MM.1S (cell line): ENCODE measurements at places on chromosomes 2 and 18.
A peak's percentile ranks its signal among the peaks of the same experiment; 100 is the strongest.

DNA sequence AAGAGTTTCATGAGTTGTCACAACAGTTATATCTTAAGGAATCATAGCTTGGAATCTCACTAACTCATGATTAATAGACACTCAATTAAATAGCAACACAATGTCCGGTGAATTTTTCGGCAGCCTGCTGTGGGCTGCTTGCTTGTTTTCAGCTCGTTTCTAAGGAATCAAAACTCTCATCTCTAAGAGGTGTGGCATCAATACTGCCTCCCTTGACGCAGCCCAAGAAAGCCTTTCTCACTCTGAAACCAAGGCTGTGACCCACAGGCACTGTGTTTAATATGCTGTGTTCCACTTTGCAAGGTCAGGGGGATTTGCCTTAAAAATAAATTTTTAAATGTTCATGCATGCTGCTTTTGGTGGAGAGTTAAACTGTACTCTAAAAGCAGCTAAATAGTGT lies 5.4 kb downstream of the DCC start:
- no peak for DNase-seq
- no peaks in the 10 kb centered on the region for H3K36me3 ChIP-seq
- no peak overlapping the region for H3K4me3 ChIP-seq
- no peaks in the 10 kb centered on the region for H3K27me3 ChIP-seq
- H3K27ac ChIP-seq = no peak overlapping the region

- H3K36me3 ChIP-seq = no peaks in the 10 kb centered on the region
- H3K27ac ChIP-seq = no peak overlapping the region
- H3K4me1 ChIP-seq = no peaks in the 10 kb centered on the region
- H3K27me3 ChIP-seq = no peaks in the 10 kb centered on the region
Measured at GRCh38 chr18:48973731-48974130, 23.0 kb upstream of the SMAD7 start.

GRCh38 chr2:42878581-42878980 lies 86.2 kb upstream of the HAAO start:
- no peak for DNase-seq
- H3K4me3 ChIP-seq = no peak overlapping the region
- H3K4me1 ChIP-seq = no peaks in the 10 kb centered on the region

DNA sequence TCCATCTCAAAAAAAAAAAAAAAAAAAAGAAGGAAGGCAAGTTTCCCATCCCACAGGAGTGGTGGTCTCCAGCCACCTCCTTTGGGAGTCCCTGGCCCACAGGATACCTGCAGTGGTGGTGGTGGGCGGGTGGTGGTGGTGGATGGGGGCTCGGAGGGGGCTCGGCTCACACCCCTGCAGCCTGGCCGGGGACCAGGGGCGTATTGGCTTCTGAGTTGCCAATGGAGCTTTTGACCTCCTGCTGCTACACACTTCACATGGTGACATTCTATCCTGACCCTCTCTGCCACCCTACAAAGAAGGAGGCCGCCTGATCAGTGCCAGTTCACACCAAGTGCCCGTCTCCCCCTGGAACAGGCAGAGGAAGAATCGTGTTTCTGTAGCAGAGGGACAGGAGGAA lies 119.6 kb downstream of the NFATC1 start:
- H3K36me3 ChIP-seq = no peaks in the 10 kb centered on the region
- H3K4me1 ChIP-seq = no peaks in the 10 kb centered on the region
- H3K27ac ChIP-seq = no peak overlapping the region

- no peak overlapping the region for H3K27ac ChIP-seq
- H3K27me3 ChIP-seq = no peaks in the 10 kb centered on the region
- H3K4me1 ChIP-seq = peaks cover 13% of the 10 kb centered on the region
- H3K4me3 ChIP-seq = no peak overlapping the region
- DNase-seq = no peak
Measured at GRCh38 chr2:190959911-190960788, 53.8 kb downstream of the STAT1 start.

DNA sequence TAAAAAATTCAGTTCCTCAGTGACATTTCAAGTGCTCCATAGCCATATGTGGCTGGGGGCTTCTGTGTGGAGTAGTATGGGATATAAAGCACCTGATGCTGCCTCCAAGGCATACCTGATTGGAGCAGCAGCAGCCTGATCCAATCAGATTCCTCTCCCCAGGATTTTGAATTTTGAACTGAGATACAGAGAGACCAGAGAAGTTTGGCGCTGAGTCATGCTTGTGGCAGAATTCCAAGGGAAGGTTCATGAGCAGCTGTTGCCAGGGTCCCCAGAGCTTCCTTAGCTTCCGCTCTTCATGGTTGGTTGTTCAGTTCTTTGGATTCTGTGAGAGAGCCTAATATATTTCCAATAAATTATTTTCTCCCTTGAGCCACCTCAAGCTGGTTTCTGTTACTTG lies 29.0 kb upstream of the CFAP36 start:
- no peaks in the 10 kb centered on the region for H3K36me3 ChIP-seq
- H3K27ac ChIP-seq = no peak overlapping the region
- DNase-seq = no peak
- no peaks in the 10 kb centered on the region for H3K27me3 ChIP-seq
- no peak overlapping the region for H3K4me3 ChIP-seq
- H3K4me1 ChIP-seq = no peaks in the 10 kb centered on the region

DNA sequence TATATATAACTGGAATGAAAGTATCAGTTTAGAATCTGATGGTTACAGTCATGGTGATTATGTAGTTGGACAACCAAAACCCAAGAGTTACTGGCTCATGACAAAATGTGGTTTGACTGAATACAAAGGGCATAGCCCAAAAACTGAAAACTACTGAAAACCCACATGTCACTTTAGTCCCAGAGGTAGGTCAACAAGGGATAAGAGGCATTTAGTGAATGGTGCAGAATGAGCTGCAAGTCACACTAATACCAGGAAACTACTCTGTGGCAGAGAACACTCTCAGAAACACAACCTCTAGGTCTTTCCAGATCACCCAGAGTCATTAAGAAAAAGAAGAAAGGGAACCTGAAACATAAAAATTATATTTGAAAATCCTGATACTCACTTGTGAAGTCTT lies 154.5 kb downstream of the AGPS start:
- H3K4me1 ChIP-seq = peaks cover 65% of the 10 kb centered on the region
- peak; percentile 81 for DNase-seq
- H3K27ac ChIP-seq = peak overlapping the region; percentile 78
